Adrenal gland (tissue), 19 donors: ENCODE measurements at places on chromosomes 7 and 10. TPM values are rescaled to one million over a fixed set of nuclear protein-coding genes. Genes with fewer than 3 reads are reported as not detected.

The EN2 gene
- polyA plus RNA-seq = 0.07 TPM

The ITPRID1 gene
- polyA plus RNA-seq = not detected

The CALN1 gene
- 8.6 TPM for polyA plus RNA-seq

The PCGF5 gene
- 30.2 TPM for polyA plus RNA-seq

The FAM131B gene
- polyA plus RNA-seq = 0.20 TPM

The OAT gene
- polyA plus RNA-seq = 48.9 TPM

The CCNY gene
- polyA plus RNA-seq = 67.9 TPM

The PNLIPRP3 gene
- not detected for polyA plus RNA-seq

The TMEM176A gene
- 46.4 TPM for polyA plus RNA-seq

The FGL2 gene
- polyA plus RNA-seq = 6.8 TPM

The CRHR2 gene
- polyA plus RNA-seq = not detected

The STK17A gene
- 26.7 TPM for polyA plus RNA-seq

The WIPF3 gene
- 16.0 TPM for polyA plus RNA-seq

The DLX6 gene
- not detected for polyA plus RNA-seq

The HHEX gene
- polyA plus RNA-seq = 20.8 TPM

The TNPO3 gene
- 10.6 TPM for polyA plus RNA-seq

The SPDYE2 gene
- polyA plus RNA-seq = 0.17 TPM

The C10orf67 gene
- polyA plus RNA-seq = 0.08 TPM

The SLC39A12 gene
- not detected for polyA plus RNA-seq

The NPC1L1 gene
- 0.48 TPM for polyA plus RNA-seq

The PTPRN2 gene
- polyA plus RNA-seq = 10.8 TPM

The PON3 gene
- polyA plus RNA-seq = 18.9 TPM

The ARMC3 gene
- not detected for polyA plus RNA-seq

The AASS gene
- polyA plus RNA-seq = 13.2 TPM

The ZCWPW1 gene
- polyA plus RNA-seq = 20.2 TPM

The EPDR1 gene
- 66.6 TPM for polyA plus RNA-seq

The PRKAR2B gene
- 30.4 TPM for polyA plus RNA-seq

The TLL2 gene
- polyA plus RNA-seq = 0.40 TPM

The CPA2 gene
- 0.56 TPM for polyA plus RNA-seq

The EVX1 gene
- 0.64 TPM for polyA plus RNA-seq

The ERVW-1 gene
- not detected for polyA plus RNA-seq

The NRG3 gene
- polyA plus RNA-seq = 0.47 TPM

The MCM10 gene
- 0.08 TPM for polyA plus RNA-seq

The HYAL4 gene
- not detected for polyA plus RNA-seq

The LZTS2 gene
- 12.2 TPM for polyA plus RNA-seq

The ZNF804B gene
- polyA plus RNA-seq = not detected

The VAX1 gene
- polyA plus RNA-seq = not detected

The MUC12 gene
- 3.3 TPM for polyA plus RNA-seq

The MINPP1 gene
- polyA plus RNA-seq = 22.3 TPM

The HOXA13 gene
- 0.24 TPM for polyA plus RNA-seq

The LBX1 gene
- not detected for polyA plus RNA-seq
